Astrocyte of the hippocampus (primary cell): ENCODE measurements at places on chromosomes 5 and 9.

DNA sequence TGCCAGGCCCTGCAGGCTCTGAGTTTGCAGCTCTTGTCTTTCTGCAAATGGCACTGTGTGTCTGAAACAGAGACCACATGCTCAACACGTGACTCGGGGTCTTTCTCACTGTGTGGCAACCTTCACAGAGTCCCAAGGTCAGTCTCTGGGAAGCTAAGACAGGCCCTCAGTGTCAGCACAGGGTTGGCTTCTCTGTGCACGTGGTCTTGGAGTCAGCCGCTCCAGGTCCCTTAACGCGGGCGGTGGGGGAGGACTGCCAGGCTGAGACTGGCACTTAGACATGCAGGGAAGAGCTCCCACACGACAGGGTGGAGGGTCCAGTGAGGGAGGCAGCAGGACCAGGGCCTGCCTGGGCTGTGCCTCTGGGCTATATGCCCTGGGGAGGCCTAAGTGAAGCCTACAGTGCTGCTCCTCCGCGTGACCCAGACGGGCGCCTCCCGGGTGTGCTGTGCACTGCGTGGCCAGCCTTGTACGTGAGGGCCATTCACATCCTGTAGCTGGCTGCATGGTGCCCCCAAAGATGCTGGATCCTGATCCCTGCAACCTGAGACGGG is 76.8 kb downstream of the ADAMTS2 start:
- DNase-seq = no peak

DNA sequence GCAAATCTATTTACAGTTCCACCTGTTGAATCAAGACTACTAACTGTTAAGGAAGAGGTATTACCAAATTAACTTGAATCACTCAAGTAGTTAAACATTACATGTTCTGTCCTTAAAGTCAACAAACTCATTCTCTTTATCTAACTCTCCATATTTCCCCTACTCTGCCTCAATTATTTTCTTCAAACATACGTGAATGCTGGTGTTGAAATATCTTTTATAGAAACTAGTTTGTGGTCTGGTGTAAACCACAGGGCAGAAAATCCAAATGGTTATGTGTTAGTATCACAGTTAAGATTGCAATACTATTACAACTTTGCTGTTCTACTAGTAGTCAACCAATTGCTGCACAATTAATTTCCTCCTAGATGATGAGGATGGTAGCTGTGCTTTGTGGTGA is 603.5 kb downstream of the KCTD16 start:
- no peak for DNase-seq

- DNase-seq = no peak
Observed at GRCh38 chr9:124348363-124348762, 66.9 kb downstream of the PSMB7 start.

DNA sequence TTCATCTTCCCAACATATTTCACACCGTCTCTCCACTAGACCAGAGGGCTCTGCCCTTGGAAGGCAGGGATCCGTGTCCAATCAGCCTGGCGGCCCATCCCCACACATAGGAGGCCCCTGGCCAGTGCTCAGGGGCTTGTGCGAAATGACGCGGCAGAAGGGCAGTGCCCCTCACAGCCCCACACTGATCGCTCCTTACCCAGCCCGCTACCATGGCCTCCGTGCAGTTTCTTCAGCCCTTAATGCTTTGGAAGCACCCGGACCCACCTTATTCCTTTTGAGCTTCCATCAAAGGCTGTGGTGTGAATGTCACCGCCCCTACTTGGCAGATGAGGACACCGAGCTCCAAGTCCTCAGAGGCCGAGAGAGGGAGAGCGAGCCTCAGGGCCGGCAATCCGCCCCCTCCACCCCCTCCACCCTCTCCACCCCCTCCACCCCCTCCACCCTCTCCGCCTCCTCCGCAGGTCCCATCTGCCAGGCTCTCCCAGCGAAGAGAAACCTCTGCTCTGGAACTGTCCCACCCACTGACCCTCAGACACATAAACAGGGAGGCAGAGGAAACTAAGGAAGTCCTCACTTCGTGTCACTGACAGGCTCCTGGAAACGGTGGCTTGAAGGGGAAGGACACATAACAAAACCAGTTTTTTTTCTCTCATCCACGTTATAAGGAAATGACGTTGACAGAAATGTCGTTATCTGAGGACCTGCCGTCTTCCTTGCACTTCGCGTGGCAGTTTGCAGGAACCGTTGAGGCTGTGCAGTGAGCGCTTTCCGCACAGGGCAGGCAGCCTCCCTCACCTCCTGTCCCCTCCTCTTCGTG is 13.9 kb downstream of the QSOX2 start:
- no peak for DNase-seq

- peak; percentile 16 for DNase-seq
Observed at GRCh38 chr9:109317311-109317978, 3.4 kb downstream of the EPB41L4B start.

- peak; percentile 5 for DNase-seq
Observed at GRCh38 chr9:101912698-101913097, 174.3 kb upstream of the GRIN3A start.

- no peak for DNase-seq
Observed at GRCh38 chr5:94670726-94671125, 52.3 kb downstream of the SLF1 start.

- no peak for DNase-seq
Observed at GRCh38 chr5:102772273-102772672, 17.2 kb downstream of the PAM start.

- DNase-seq = no peak
Observed at GRCh38 chr9:110334183-110334582, 3.5 kb downstream of the TXNDC8 start.
